ENCODE measurements at places on chromosomes 3 and 15.

DNA sequence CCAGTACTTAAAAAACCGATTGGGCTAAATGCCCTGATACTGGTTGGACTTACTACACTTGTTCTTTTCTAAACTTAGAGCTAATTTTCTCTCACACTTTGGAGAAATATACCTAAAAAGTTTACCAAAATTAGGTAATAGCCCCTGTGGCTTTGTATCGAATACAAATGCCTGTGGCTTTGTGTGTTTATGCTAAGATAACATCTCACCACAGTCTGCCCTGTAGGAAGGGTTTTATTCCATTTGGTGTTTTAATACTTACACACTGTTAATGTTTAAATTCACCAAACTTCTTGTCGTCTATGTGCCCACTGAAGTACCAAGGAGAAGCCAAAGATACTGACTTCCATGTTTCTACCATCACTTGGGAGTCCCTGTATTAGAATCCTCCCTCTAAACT is 66.4 kb downstream of the BCHE start:
- no peak for DNase-seq

GRCh38 chr3:37198996-37199395 is 24.6 kb upstream of the LRRFIP2 start:
- DNase-seq = no peak

DNA sequence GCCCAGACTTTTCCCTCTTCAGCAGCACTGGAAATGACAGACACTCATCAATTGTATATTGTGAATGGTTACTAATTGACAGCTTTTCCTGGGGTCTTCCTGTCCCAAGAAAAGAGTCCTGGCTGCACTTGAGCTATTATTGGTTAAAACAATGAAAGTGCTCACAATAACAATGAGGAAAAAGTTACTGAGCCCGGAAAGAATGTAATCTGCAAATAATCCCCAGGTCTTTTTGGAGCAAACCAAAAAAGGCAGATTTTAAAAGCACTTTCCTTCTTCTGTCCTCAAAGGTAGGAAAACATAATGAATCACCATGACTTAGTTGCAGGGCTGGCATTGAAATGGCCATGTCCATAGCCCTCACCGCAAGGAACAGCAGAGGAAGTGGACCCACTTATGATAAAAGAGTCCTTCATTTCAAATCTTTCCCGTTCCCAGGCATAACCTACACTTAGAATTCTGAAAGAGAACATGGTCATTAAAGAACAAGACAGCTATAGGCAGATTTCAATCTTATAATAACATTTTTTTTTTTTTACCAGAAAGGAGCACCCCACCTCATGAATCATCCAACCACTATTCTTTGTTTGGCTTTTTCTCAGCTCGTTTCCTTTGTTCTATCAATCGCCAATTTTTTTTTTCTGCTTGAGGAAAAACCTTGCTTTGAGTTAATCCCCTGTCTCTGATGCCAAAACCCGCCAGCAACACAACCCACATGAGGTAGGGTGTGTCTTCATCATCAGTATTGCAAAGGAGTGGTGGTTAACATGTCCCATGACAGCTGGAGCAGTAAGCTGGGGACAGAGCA is 35.5 kb upstream of the ATP1B3 start:
- DNase-seq = no peak

DNA sequence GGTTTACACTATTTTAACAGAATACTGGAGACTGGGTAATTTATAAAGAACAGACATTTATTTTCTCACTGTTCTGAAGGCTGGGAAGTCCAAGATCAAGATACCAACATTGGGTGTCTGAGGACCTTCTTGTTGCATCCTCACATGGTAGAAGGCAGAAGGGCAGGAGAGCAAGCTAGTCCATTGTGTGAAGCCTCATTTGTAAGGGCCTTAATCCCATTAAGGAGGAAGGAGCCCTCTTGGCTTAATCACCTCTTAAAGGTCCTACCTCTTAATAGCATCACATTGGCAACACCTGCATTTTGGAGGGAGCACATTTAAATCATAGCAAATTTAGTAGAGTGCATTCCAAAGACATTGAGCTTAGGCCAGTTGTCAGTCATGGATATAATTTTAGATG is 26.2 kb downstream of the UBE2Q2 start:
- DNase-seq = no peak

- DNase-seq = no peak
Measured at GRCh38 chr3:190972840-190973270, 110.4 kb upstream of the GMNC start.

DNA sequence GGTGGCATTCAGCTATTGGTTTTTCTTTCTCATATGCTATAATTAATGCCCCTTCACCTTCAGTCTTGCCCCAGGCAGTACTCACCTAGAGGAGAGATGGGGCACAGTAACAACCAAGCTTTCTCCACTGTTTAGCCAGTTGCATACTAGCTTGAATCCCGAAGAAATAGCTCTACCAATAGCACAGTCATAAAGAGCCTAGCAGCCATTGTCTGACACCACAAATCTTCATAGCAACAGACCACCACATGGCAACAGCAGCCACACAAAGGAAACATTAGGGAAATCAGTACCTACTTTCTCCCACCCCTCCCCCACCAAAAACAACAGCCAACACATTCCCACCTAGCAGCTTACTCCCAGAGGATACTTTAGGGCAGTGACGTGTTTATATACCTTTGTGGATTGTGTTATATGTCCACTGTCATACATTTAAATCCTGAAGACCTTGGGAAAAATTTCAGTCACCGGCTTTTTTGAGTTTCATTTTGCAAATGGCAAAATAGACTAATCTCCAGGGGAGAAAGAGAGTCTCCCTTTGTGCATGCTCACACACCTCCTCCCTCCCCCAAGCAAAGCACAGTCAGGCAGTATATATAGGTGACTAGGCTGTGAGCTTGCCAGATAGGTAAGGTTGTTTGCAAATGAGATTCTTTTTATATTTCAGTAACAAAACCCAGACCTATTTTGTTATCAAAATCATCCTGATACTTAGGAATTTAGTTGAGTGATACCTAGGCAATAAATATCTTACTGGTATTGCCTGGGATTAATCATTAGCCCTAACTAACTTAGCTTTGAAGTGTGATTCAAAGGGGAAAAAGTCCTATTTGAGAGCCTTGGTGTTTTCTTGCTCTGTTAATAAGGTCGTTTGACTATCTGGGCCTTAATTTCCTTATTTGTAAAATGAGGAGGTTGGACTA is 140.6 kb downstream of the RBPMS2 start:
- DNase-seq = peak; percentile 53

- DNase-seq = no peak
Measured at GRCh38 chr15:74826921-74827320, 494 bp downstream of the CPLX3 start.
